NCI-H1436 treated with DMSO at 0.1 percent for 48 hours (cell line): ENCODE measurements at places on chromosomes 12 and 14.

GRCh38 chr14:52701223-52701622, 5.8 kb upstream of the PSMC6 start:
- no peak for DNase-seq

GRCh38 chr12:31650918-31651317, 8.6 kb upstream of the ETFBKMT start:
- no peak for DNase-seq

DNA sequence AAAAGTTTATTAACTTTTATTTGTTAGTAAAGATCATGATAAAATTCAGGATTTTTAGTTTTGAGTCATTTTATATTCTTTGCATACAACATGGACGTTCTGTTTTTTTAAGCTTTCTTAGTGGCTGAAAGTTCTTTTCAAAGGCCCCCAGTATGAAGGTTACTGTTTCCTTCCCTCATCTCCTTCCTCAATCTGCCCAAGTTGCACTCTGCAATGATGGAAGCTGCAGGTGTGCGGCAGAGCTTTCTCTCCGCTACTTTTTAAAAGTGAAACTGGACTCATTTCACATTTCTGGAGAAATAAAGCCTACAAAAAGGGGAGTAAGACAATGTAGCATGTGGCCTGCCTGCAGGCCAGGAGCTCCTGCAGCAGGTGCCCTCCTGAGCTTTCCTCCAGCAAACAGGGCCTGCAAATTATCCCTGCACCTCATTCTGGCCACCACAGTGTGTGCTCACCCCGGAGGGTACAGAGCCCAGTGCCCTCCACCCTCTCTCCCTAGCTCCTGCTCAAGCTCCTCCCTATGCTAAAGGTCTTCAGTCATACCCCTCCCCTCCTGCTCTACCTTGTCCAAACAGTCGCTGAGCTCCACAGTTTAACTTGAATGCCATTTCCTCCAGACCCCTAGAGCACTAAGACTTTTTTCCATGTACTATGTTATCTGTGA, 78.9 kb downstream of the SETD3 start:
- no peak for DNase-seq

DNA sequence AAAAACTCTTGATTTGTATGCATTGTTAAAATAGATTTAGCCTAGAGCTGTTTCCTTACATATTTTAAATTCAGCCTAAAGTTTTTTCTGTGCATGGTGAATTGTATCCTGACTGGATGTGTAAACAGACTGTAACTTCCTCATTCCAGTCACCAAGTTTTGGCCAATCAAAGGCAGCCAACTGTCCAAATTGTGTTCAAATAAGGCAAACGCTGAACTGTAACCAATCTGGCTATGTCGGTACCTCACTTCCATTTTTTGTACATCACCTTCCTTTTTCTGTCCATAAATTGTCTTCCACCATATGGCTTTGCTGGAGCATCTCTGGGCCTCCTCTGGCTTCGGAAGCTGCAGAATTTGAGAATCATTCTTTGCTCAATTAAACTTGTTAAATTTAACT, 1921.9 kb upstream of the SEL1L start:
- no peak for DNase-seq

DNA sequence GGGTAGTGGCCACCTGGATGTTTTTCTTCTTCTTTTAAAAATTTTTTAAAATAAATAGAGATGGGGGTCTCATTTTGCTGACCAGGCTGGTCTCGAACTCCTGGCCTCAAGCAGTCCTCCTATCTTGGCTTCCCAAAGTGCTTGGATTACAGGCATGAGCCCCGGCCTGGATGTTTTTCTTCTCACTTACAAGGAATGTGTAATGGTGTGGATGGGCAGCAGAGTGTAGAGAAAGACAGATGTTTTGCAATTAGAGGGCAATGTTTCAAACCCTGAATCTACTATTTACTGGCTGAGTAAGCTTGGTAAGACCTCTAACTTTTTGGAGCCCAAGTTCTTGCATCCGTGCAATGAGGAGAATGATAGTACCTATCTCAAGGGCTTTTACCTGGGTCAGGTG, 48.1 kb downstream of the ADCK1 start:
- DNase-seq = no peak

GRCh38 chr12:128685903-128686475, 137.8 kb downstream of the SLC15A4 start:
- DNase-seq = no peak
